ENCODE measurements at places on chromosomes 12 and 14.

DNA sequence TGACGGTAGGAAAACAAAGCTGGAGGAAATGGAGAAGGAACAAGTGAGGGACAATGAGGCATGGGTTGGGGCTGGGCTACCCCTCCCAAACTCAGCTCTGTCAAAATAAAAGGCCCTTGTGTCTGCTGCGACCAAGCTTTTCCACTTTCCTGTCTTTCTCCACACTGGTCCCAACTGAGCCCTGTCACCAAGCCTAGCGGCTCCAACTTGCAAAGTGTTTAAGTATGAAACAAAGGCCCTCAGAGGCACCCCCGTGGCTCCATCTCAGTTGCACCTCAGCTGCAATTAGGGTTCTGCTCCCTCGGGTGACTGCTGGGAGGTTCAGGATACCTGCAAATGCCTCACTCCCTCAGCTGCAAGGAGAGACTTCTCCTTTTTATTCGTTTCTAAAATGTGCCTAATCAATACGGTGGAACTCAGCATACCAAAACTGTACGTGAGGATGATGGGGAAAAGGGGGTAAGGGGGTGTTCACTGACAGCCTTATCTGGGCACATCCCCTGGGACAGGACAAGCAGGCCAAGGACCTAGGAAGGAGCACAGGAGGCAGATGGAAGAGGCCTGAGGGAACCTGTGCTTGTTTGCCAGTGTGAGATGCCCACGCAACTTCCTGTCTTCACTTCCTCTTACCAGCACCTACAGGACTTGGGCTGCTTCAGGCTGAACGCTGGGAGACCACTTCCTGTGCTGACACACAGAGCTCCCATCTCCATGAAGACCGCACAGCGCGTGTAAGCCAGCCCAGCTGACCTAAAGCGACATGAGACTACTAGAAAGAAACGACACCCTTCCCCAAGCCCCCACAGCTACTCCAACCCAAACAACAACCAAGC is 8.9 kb downstream of the VAMP1 start:
- DNase-seq: no peak

- no peak for DNase-seq
Measured at GRCh38 chr12:67677166-67677565, 28.6 kb downstream of the DYRK2 start.

- no peak for DNase-seq
Measured at GRCh38 chr14:40758076-40758475, 848.6 kb upstream of the LRFN5 start.

- peak; percentile 80 for DNase-seq
Measured at GRCh38 chr12:2084553-2085296, 31.9 kb downstream of the CACNA1C start.
